ENCODE measurements at places on chromosomes 5 and 9.

GRCh38 chr9:4422495-4422894 lies 67.8 kb upstream of the SLC1A1 start:
- no peak for DNase-seq

DNA sequence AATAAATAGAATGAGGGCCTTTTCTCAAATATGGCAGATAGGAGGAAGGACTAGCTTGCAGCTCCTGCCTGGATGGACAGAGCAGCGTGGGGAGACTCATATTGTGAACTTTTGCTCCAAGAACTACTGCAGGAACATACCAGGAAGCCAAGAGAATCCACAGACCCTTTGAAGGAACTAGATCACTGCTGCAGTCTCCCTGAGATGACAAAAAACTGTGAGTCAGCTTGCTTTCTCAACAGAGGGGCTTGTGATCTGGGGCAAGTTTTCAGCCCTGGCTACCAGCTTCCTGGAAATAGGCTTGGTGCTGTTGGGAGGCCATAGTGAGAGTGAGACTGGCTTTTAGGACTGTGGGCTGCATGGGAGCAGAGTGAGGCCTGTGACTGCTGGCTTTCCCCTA lies 170.6 kb upstream of the TRIM32 start:
- no peak for DNase-seq

- DNase-seq, result peak; percentile 48
Measured at GRCh38 chr9:132160802-132161742, 786 bp upstream of the NTNG2 start.

GRCh38 chr5:39946356-39947045 lies 521.7 kb upstream of the DAB2 start:
- DNase-seq, result no peak

DNA sequence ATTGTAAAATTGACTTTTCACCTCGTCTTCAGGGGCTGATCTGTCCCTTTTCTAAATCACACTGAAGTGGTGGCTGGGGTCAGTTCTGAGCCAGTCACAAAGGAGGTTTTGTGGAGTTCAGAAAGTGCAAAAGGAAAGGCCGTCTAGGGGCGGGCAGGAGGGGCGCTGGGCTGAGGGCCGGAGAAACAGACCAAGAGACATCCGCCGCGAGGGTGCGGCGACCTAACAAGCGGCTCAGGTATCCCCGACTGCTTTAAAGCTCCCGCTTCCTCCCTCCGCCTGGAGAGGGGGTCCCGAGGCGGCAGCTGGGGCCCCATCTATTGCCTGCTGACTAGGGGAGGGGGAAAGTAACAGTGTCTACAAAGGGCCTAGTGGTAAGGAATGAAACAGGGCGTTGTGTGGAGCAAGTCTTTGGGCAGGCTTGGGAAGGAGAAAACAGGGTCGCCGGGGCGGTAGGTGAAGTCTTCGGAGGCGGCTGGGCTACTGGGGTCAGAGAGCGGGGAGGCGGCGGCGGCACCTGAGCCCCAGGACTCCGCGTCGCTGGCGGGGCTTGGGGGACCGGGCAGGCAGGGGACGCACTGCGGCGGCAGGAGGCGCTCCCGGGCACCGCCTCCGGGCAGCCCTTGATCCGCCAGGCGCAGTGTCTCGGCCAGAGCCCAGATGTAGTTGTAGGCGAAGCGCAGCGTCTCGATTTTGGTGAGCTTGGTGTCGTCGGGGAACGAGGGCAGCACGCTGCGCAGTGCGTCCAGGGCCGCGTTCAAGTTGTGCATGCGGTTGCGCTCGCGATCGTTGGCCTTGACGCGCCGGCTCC lies 950 bp downstream of the NEUROG1 start:
- DNase-seq, result no peak

DNA sequence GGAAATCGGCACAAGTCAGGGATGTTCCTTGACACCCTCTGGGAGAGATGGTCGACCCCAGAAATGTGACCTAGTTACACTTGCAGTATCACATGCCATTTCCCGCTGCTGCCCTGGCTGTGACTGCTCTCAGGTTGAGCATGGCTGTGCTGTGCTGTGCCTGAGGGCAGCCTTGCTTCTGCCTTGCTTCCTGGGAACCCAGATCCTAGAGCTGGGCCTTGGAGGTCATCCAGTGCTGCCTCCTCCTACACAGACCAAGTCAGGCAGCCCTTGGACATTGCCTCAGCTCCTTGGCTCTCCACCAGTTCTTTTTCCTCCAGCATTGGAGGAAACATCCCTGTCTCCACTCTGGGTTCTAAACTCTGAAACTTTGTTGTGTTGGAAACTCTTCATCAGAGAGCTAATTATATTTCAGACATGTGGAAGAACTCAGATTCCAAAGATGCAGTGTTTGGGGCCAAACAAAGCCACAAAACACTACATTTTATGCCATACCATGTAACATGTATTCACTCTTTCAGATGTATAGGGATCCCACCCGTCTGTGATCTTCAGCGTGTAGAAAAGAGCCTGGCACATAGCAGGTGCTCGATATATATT lies 6.1 kb downstream of the MAMDC2 start:
- peak; percentile 38 for DNase-seq

DNA sequence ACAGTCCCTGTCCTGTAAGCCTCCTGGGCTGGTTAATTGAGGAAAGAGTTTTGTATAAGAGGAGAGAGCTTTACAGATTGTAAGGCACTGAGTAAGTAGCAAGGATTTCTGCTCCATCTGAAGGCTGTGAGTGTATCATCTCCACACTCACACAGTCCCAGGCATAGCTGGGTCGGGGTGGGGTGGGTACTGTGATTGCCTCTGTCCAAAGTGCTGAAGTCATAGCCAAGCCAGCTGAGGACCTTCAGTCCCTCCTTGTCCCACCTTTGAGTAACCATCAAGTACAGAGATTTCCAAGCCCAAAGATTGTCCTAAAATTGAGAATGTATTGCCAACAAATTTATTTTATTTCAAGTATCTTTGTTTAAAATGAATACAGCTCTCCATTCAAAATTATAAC lies 5.5 kb upstream of the DNAJB5 start:
- DNase-seq, result peak; percentile 82

DNA sequence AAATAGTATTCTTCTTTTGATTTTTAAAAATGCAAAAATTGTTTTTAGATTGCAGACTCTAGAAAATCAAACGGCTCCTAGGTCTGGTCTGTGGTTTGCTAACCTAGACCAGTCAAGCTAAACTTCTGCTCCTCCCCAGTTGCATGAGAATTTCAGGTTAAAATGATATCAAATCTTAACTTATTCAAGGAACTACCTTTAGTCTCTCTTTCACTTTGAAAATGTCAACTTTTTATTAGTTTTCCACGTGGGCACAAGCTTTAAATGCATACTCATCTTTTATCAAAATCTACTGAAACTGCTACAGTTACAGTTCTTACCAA lies 8.8 kb downstream of the CAMK4 start:
- no peak for DNase-seq

DNA sequence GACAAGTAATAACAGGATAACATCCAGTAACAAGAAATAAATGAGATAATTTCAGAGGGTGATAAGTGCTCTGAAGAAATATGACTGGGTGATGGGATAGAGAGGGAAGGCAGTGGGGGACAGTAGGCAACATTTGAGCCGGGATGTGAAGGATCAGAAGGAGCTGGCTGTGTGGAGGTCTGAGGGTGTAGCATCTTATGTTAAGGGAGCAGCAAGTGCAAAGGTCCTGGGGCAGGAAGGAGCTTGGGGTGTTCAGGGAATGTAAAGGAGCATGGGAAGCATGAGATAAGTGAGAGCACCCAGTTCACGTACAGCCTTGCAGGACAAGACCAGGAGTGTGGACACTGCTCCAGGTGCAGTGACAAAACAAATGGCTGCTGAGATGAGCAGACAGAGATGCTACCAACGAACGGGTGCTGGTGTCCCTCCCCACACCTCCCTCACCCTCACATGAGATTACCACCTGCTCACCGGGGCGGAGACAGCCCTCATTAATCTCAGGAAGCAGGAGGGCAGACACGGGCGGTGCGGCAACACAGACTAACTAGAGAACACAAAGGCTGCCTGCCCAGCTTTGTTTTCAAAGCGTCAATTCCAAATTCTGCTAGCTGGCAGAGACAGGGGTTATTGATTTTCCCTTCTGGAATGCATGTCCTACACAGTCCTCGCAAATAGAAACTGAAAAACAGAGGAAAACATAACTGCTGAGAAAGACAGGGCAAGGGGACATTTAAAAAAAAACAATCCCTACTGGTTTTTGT lies 298.1 kb upstream of the PANK3 start:
- DNase-seq, result peak; percentile 22

DNA sequence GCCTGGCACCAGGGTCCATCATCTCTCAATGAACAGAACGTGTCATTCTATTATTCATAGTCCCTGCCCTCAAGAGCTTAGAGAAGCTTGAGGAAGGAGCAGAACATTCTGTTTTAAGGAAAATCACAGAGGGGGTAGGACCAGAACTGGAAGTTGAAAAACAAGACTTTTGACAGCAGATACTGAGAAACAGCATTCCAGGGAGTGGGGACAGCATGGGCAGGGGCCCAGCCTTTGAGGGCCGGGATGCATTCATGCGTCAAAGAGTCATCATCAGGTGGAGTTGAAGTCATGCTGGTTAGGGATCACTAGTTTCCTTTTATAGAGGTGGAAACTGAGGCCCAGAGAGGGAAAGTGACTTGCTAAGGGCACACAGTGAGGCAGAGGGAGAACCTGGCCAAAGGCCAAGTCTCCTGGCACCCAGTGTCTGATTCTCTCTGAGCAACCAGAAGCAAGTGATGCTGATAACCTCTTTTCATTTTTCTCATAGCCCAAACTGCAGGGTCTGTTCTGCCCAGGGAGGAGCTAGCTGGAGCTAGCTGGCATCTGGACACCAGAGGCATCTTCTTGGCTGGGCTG lies 41.5 kb upstream of the STXBP1 start:
- DNase-seq, result no peak

DNA sequence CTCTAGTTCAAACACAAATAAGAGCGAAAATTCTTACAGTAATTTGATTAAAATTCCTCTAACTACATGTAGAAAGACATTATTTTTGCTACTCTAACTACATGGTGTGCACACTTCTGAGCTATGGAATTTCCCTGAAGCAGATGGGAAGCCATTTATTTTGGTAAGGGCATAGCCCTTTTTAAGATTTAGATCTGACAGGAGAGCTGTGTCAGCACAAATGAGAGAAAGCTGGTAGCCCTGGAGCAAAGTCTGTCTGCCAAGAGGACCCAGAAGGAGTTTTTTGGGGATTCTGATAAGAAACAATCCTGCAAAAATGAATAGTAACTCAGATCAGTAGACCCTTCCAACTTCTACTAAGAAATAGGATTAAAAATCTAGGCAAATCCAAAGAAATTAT lies 595.9 kb upstream of the MEF2C start:
- no peak for DNase-seq

GRCh38 chr5:149807176-149807575 lies 77.1 kb downstream of the PPARGC1B start:
- DNase-seq, result no peak
